ENCODE measurements at places on chromosomes 4 and X.

DNA sequence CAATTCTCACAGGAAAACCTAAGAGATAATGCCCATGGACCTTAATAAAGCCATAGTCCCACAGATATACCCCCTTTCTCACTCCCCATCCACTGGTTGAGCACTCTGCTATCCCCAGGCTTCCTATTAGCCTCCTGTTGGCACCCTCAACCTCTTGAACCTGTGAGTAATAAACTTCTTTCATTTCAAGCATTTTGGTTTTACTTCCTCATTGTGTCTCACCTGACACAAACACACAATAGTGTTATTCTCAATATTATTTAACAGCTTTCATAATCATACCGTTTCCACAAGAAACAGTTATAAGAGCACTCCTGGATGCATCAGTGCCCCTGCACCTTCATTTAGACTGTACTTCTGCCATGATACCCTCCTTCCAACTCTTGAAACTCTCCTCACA lies 56.8 kb downstream of the TRPC5 start:
- no peak for DNase-seq

DNA sequence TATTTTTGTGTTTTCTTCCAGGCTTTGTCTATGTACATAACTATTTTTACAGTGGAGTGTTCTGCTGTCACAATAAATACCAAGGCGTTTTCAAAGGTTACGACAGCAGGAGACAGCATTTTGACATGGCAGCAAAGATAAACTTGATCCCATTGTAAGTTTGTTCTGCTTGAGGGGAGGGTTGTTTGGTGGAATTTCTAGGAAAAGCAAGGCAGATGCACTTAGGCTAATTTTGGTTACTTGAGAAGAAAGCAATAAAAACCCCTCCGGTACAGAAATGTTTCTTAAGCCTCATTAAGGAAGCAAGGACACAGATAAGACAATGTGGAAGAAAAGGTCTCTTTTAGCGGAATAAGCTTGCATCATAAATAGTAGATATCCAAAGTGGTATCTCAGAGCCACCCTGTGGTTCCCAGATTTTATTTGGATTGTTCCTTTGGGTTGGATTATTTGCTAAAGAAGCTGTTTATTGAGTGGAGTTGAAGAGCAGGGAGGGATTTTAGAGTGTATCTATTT lies 54.3 kb downstream of the CLCN5 start:
- DNase-seq = no peak

DNA sequence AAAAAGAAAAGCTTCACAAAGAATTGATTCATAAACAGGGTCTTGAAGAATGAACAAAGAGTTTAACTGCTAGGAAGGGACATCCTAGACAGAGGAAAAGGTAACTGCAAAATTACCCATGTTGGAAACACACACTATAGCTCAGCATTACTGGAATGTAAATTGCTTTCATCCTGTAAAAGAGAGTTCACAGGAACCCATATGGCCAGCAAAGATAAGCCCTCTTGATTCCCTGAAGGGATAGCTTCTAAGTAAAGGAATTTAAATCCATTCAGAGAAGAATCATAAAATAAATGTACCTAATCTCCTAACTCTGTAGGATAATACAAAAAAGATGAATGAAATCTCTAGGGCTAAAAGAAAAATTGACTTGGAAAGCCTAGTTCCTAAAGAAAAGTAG lies 107.1 kb upstream of the INTU start:
- DNase-seq = no peak

DNA sequence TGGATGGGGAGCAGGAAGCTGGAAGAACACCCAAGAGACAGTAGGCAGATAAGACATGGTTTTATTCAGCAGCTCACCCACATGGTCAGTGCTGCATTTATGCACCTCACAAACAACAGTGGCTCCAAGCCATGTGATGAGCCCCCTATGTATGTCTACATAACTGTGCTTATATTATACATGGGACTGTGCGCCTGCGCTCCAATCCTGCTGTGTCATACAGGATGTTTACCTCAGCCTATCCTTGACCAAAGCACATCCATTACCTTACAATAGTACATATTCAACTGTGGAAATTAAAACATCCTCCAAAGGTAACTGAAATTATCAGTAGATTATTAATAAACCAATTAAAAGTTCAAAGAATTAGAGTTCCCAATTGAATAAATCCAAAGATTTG lies 44.1 kb upstream of the SGMS2 start:
- DNase-seq = no peak

- no peak for DNase-seq
These were observed 1517.6 kb downstream of the STIM2 start for GRCh38 chr4:28378109-28378830.

GRCh38 chr4:78688366-78688765 lies 87.8 kb upstream of the BMP2K start:
- no peak for DNase-seq
